ENCODE measurements at places on chromosomes 16 and 17.

GRCh38 chr17:20291853-20292252 is 175.5 kb downstream of the LGALS9B start:
- no peak for DNase-seq

GRCh38 chr17:36721560-36722120 is 120.3 kb downstream of the MRM1 start:
- DNase-seq = no peak

- DNase-seq = no peak
Observed at GRCh38 chr17:77610972-77611521, 347.5 kb upstream of the TNRC6C start.

DNA sequence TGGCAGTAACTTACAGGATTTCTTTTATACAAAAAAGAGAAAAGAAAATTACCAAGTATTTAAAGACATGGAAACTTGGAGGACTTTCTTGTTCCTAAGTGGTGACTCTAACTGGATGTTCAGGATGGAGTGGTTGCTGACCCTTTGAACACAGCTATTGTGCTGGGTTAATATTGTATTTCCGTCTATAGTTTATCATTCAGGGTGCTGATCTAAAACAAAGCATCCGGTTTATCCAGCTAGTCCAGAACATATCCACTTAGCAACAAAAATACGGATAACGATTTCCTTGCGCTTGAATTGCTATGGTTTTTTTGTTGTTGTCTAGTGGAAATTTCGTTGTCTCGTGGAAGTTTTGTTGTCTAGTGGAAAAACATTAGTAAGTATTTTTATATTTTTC is 38.2 kb downstream of the SNTB2 start:
- DNase-seq = no peak

GRCh38 chr17:57675427-57676387 is 69.4 kb downstream of the CCDC182 start:
- DNase-seq = no peak

DNA sequence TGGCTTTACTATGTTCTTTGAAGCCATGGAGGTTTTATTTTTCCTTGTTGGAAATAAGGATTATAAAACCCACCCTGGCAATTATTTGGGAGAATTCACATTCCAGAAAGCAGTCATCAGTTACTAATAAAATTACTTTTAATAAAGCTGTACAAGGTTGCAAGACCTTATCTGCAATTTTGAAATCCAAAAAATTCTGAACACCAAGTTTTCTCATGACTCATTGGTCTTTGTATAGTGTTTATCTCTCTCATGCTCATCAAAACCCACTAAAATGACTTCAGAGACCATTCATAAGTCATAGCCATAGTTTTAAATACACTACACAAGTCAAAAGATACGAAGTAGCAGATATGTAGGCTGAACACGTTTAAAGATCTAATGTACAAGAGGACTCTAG is 6.0 kb upstream of the KRT38 start:
- no peak for DNase-seq

DNA sequence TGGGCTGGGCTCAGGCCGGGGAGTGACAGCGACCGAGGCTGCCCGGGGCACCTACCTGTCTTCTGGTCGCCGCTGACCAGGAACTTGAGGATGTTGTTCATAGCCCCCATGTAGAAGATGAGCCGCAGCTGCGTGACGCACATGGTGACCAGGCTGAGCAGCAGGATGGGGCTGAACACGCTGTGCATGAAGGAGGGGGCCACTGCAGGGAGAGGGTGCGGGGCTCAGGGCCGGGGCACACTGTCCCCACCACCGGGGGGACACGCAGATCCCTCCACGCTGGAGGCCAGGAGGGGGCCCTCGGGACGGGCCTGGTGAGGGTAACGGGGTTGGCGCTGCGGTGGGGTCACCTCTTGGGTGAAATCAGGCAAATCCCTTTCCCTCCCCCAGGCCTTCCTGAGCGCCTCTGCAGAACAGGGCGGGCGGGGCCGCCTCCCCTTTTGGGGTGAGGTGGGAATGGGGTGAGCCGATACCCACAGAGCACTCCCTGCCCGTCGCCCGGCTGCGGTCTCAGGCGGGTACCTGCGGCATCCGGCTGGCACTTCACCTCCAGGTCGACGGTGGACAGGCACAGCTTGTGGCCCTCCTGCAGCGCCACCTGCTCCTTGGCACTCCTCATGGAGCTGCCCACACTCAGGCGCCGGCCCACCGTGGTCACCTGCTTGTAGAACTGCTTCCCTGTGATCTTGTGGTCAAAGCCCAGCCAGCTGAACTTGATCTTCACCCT is 28.3 kb upstream of the PITPNA start:
- DNase-seq = no peak

DNA sequence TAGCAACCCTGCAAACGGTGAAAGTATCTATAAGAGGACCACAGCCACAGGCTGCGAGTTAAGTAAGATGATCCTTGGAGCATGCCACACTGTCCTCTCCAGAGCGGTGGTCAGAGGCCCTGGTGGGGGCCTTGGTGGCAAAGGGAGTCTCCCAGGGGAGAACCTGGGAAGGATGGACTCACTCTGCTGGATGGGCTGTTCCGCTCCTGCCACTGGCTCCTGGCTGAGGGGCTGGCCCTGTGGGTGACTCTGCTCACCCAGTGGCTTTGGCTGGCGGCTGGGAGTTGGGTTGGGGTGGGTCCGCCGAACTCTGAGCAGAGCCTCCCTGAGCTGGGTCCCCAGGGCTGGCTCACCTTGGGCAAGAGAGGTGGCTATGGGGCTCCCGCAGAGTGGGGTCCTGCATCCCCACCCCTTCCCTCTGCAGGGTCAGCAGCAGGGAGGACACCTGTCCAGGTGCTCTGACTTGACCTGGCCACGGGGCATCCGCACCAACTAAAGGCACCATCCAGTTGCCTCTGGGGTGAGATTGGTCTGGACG is 7.3 kb downstream of the CDK5R1 start:
- DNase-seq = no peak

Measured in stimulated activated CD8-positive, alpha-beta memory T cell treated with anti-CD3 and anti-CD28 coated beads, Interleukin-2, amount 100 ng/mL, for 1 hour (primary cell).